Brain pericyte (primary cell): ENCODE measurements at places on chromosomes 12 and 14.

DNA sequence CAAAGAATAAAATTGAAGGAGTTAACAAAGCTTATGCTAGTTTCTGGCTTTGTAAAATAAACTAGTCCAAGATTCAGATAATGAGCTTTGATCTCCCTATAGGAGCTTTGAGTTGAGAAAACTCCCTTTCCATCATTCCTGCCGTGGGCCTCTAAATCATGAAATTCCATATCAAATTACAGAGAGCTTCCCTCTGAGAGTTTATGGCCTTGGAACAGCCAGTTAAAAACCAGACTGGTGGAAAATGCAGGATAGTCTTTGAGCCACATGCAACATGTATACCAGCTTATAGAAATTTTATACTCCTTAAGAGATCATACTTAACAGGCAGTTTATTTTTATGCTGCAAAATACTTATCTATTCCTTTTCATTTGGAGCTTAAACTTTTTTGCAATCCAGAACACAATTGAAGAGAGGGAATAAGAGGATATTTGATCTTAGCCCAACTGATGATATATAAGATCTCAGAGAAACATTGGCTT lies 175.8 kb upstream of the ATP2B1 start:
- DNase-seq, result no peak

GRCh38 chr14:71169861-71170260 lies 262.6 kb downstream of the PCNX1 start:
- no peak for DNase-seq

DNA sequence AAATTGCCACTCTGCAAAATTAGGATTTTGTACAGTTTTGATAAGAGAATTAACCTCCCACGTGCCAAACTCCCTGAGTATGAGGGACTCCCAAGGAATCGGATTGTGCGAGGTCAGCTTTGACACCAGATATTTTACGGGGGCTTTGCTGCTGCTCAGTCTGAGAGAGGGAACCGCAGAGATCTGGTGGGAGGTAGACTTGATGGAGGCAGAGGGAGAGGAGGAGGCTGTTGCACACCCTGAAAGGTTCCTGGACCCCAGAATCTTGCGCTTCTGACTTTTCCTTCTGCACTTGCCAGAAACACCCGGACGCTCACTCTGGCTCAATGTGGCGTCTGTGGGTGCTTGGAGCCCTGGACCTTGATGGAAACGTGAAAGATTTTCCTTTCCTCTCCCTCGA lies 83.9 kb downstream of the PAPOLA start:
- DNase-seq, result no peak

- no peak for DNase-seq
These were observed 67.2 kb downstream of the GLT1D1 start for GRCh38 chr12:128920468-128920867.

DNA sequence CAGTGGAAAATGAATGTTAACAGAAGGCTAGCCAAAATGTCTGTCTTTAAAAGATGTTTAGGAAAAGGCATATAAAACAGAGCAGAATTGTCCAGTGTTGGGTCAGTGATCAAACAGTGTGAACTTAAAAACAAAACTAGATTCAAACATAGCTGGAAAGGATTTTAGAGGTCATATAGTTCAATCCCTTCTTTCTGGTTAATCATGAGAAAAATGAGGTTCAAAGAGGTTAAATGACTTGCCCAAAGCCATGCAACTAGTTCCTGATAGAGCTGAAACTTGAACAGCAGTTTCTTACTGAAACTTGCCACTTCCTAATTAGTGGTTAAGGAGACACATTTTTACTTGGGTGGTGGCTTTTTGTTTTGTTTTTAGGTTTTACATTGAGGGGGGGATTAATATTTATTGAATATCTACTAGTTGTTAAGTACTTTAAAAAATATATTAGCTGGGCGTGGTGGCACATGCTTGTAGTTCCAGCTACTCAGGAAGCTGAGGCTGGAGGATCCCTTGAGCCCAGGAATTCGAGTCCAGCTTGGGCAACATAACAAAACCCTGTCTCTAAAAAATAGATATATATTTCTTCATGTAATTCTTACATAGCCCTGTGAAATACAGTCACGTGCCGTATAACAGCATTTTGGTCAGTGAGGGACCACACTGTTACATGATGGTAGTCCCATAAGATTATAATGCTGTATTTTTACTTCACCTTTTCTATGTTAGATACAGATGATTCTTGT lies 20.4 kb downstream of the ACVR1B start:
- no peak for DNase-seq

GRCh38 chr12:1047898-1048660 lies 57.1 kb downstream of the ERC1 start:
- DNase-seq, result no peak

- no peak for DNase-seq
These were observed 59.3 kb upstream of the KCNA5 start for GRCh38 chr12:4984344-4984743.

GRCh38 chr12:129830796-129831195 lies 73.0 kb downstream of the TMEM132D start:
- DNase-seq, result no peak

DNA sequence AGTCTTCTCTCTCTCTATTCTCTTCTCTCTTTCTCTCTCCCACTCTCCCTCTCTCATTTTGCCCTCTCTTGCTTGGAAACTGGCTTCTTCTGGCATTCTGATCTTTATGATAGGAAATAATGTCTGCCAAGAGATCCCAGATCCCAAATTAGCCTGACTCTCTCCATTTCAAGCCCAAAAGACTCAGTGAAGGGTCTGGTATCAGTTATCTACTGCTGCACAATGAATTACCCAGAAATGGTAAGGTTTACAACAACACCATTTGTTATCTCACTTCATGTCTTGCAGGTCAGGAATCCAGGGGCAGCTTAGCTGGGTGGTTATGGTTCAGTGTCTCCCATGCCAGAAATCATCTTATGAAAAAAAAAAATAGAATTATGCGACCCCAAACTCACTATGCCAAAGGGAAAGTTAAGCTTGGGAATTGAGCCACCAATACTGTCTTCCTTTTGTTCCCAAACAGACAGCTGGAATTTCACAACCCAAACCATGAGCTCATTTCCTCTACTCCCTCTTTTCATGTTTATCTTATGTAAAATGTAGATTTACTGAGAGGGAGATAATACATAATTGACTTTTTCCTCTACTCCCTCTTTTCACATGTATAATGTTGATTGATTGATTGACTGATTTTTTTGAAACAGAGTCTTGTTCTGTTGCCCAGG lies 67.8 kb upstream of the FICD start:
- DNase-seq, result no peak

- DNase-seq, result no peak
These were observed 15.4 kb upstream of the TNS2 start for GRCh38 chr12:53034459-53034858.

DNA sequence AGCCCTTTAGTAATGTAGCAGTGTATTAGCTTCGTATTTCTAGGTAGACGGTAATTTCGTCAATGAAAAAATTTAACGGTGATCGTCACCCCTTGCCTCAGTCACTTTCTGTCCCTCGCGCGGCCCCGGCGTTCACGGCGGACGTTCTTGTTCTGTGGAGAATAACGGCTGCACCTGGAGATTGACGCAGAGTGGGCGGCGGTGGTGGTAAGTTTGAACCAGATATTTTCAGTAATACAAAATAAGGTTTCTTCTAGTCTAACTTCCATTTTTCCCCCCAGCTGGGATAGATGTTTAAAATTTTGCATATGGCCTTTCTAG lies 341 bp downstream of the ZNF10 start:
- DNase-seq, result no peak

GRCh38 chr12:101747697-101748096 lies 8.4 kb upstream of the SYCP3 start:
- DNase-seq, result no peak

DNA sequence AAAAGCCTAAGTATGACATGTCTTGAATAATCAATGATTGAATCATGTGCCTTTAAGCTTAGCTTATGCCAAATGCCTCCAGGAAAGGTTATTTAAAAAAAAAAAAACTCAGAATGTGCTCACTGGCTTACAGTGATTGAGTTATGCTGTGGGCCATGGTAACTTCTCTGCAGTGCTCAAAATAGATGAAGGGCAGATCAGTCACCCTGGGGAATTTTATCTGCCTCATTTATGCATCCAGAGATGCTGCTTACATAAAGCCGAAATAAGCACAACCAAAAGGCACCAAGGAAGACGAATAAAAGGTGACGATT lies 118.7 kb upstream of the MDM1 start:
- DNase-seq, result no peak

DNA sequence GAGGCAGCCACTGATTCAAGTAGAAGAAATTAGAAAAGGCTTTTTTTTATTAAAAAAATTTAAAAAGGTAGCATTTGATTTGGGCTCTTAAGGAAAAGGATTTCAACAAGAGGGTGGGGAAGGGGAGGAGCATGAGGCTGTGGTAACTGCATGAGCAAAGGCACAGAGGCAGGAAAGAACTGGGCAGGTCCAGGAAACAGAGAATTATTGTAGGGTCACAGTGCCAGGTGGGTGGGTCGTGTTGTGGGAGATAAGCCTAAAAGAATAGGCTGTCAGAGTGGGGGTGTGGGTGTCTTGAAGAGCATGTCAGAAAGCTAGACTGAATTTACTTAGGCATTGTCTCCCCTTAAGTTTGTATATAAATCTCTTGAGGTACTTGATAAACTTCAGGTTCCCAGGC lies 7.8 kb downstream of the LIMA1 start:
- no peak for DNase-seq

DNA sequence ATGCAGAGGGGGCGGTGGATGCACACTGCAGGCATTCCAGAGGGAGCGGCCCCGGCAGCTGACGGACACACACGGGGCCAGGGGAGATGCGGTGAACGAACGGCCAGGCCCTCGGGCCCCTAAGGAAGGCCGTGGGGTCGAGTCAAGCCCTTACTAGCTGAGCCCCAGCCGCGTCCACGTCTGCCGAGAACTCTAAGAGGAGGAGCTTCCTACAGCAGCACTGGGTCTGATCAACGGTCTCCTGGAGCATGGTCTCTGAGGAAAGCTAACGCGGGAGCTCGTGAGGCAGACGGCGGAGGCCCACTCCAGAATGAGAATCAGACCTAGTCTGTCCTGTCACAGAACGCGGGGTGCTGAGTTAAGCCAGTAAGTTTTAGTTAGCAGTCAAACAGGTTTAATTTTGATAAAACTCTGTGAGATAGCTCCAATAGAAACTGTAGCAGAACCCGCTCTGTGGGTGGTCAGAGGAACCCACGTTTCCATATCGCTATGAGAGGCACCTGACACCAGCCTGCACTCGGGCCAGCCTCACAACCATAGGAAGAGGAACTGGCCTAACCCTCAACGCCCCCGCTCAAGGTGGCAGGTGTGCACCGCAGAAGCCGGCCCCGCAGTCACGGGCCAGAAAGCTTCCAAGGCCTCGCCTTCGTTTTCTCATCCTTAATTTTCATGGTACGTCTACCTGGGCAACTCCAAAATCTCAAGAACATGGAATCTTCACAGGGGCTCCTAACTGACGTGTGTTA lies 55.5 kb downstream of the CDC42BPB start:
- DNase-seq, result no peak

- peak; percentile 63 for DNase-seq
These were observed 123.3 kb downstream of the SSPN start for GRCh38 chr12:26318661-26319068.

DNA sequence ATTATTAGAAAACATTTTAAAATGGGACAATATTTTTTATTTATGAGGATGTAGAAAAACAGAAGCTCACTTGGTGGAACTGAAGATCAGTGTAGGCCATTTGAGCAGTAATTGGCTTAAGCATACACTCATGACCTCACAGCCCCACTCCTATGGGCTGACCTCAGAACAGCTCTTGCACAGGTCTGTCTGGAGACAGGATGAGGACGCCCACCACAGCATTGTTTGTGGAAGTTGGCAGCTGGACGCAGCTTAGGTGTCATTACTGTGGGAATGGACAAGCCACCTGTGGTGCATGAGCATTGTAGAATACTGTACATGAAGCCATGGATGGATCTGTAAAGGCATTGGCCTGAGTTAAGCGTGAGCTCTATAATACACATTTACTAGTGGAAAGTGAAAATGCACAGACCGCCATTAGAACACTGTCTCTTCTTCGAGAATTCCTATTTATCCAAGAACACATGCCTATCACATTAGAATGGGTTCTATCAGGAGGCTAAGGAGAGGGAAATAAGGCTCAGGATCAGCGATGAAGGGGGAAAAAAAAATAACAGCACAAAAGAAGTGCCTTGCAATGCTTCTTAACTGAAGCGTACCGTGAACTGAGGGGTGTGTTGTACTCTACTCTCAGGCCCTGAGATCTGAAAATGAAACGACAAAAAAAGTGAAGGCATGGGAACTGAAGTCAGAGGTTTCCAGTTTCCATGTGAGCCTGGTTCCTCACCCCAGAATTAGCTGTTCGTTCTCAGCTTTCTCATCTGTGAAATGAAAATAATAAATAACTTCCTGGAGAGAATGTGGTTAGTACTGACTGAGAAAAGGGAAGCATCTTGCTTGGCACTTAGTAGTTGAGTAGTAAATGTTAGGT lies 33.6 kb downstream of the KCNA1 start:
- no peak for DNase-seq

DNA sequence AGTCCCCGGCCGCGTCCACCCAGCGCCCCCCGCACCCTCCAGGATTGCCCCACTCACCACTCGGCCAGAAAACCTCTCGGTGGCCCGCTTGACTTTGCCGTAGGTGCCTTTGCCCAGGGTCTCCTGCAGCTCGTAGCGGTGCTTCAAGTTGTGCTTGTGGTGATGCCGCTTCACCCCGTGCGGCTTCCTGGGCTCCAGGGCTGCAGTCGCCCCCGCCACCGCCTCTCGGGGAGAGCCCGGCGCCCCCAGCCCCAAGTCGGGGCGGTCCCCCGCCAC lies 459 bp downstream of the NUAK1 start:
- DNase-seq, result no peak

DNA sequence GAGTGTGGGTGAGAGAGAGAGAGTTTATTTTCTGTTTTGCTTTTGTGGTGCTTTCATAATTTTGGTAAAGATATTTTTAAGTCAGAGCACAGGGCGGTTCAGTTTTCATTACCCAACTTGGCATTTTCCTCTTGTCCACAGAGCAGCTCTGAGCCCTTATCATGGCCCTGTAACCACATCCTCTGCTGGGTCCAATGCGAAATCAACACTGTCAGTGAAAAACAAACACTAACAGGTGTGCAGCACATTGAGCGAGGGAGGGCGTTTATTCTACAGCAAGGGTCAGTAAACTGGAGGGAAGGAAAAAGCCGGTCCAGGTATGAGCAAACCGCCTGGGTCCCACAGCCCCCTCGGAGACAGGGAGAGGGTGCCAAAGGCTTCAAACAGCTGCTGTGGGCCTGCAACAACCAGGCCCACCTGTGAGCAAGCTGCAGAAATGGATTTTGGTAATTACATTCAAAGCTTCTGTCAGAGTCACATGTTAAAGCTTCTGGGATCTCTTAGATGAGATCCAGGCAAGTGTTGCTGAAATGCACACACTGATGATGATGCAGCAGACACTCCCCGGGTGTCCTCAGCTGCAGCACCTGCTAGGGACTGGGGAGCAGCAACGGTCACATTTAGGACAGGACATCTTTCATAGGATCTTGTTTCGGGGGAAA lies 132.7 kb upstream of the DYRK2 start:
- DNase-seq, result no peak

- no peak for DNase-seq
These were observed 9.3 kb downstream of the ETV6 start for GRCh38 chr12:11658791-11659190.

GRCh38 chr12:22262309-22262708 lies 72.2 kb downstream of the ST8SIA1 start:
- DNase-seq, result no peak
